ENCODE measurements at places on chromosomes 3 and 15.

GRCh38 chr3:72126441-72127223, 341.7 kb upstream of the PROK2 start:
- no peak for DNase-seq

DNA sequence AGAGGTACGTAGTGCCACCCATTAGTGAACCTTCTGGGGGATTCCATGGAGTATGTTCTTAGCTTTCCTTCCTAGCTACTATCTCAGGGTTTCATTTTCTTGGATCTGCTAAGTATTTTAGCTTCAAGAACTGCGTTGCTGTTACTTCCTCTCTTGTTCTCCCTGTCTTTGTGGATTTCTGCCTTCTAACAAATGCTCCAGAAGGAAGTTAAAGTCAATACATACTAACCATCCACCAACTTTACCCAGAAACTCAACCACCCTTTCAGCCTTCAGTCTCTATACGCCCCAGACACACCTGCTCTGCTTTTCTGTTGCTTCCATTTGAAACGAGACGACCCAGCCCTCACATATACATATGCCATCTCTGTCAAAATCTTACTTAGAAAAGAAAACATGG, 2.4 kb upstream of the KLF13 start:
- no peak for DNase-seq

- DNase-seq = no peak
These were observed 12.9 kb downstream of the EDC3 start for GRCh38 chr15:74682954-74683353.

DNA sequence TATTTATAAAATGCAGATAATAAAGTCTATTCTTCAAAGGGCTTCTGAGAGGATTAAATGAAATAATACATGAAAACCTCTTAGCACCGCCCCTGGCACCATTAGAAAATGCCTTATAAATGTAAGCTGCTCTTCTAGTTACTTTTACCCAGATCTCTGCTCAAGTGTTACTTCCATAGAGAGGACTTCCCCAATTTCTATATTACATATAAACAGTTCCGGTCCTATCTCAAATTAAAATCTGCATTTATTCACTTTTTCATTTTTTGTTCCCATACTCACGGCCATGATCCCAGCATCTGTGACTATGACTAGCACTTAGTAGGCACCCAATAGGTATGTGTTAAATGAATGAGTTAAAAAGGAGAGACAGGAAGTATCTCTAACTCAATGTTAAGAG, 890.9 kb upstream of the CFAP20DC start:
- peak; percentile 45 for DNase-seq

- DNase-seq = no peak
These were observed 95.5 kb downstream of the ST6GAL1 start for GRCh38 chr3:187025656-187026316.

GRCh38 chr15:41921167-41921566, 27.3 kb upstream of the SPTBN5 start:
- DNase-seq = no peak

- DNase-seq = peak; percentile 18
These were observed 131.4 kb downstream of the IQCH start for GRCh38 chr15:67385971-67386370.

DNA sequence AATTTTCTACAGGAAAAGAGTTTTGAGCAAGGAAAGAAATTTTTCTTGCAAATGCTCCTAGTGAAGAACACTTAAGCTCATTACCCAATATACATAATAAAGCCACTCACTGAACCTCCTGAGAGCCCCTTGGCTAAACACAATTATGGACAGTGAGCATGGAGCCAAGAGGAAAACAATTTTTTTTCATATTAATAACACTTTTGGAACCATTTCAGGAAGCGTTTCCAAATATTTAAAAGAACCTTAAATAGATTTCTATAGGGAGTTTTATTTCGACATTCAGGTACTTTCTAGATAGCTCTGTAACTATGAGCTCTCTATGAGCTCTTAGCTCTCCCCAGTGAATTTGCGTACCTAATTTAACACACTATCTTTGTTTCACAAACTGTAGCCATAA, 581.1 kb downstream of the ZNF385D start:
- DNase-seq = no peak

- DNase-seq = no peak
These were observed 62.5 kb downstream of the CDAN1 start for GRCh38 chr15:42674472-42674871.

DNA sequence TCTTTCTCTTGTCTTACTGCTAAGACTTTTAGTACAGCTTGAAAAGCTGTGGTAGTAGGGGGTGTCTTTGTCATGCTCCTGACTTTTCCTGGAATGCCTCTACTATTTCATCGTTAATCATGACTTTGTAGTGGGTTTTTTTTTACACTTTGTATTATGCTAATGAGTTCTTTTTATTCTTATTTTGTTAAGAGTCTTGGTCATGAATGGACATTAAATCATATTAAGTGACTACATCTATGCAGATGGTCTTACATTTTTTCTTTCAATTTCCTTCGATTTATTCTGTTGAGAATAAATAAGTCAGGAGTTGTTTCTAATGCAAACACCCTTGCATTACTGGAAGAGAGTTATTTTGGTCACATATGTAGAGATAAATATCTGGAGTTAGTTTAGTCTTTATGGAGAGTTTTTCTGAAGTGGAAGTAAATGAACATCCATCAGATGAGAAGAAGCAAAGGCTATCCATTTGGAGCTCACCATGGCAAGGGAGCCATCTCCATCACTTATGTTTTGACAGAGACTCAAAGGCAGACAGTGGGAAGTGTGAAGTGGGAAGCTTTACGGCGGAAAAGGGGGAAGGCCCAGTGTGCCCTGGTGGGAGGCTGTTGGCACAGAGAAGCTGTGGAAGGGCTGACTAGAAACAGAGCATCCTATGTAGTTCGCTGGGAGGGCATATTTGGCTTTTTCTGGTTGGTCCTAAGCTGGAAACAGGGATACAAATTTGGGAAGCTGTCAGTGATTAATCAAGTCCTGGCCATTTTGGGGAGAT, 73.1 kb upstream of the PRR23E start:
- DNase-seq = no peak
